ENCODE measurements at places on chromosomes 3 and 15. TPM values are rescaled to one million over a fixed set of nuclear protein-coding genes. Genes with fewer than 3 reads are reported as not detected.

CPN2 gene
- total RNA-seq: 0.10 TPM

CPEB1 gene
- 2.7 TPM for total RNA-seq

ECE2 gene
- not detected for total RNA-seq

ASTE1 gene
- total RNA-seq: 8.9 TPM

MESP1 gene
- 1.6 TPM for total RNA-seq

LRRC15 gene
- 23.6 TPM for total RNA-seq

- no peak for DNase-seq
Measured at GRCh38 chr15:69758291-69758771, 305.7 kb downstream of the RPLP1 start.

- no peak for DNase-seq
Measured at GRCh38 chr15:101046826-101047225, 127.7 kb downstream of the LRRK1 start.

GRCh38 chr3:132352556-132353143 lies 35.4 kb downstream of the ACP3 start:
- peak; percentile 58 for DNase-seq

DNA sequence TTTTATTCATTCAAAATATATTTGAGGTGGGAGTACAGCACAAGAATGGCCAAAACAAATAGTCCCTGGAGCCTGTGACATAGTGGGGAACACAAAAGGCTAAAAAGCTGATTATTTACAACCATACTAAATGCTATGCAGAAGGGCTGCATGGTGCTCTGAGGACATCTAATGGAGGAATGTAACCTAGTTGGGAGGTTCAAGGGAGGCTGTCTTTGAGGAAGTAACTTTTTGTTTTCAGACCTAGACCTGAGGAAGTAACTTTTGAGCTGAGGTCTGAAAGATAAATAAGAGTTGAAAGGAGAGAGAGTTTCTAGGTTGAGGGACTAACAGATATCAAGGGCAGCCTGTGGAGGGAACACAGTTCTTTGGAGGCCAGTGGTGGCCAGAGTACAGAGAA lies 34.8 kb upstream of the RASA2 start:
- peak; percentile 10 for DNase-seq

DNA sequence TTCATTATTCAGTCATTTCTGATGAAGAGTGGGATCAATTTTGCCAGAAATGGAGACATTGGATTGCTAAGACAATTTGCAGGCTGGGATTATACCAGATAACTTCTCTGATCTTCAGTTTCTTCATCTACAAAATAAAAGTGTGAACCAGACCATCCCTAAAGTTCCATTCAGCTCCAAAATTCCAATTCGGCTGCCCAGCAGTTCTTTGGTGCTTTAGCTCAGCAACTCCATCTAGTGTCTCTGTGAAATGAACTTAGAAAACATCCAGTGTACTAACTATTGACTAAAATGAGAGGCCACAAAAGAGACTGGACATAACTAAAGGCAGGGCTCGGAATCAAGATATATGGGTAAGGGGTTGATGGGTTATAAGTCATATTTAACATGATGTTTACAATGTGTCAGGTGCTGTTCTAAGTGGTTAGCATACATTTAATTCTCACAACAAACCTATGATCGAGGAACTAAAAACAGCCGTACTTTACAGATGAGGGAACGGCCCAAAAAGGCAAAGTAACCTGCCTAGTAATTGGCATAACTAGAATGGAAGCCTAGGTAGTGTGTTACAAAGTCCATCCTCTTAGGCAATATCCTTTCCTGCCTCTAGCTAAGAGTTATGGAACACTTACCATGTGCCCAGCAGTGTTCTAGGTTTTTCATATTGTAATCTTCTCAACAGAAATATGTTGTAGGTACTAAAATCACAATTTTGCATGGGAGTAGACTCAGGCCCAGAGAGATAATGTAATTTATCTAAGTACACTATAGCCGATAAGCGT lies 17.0 kb downstream of the THAP10 start:
- DNase-seq: no peak

DNA sequence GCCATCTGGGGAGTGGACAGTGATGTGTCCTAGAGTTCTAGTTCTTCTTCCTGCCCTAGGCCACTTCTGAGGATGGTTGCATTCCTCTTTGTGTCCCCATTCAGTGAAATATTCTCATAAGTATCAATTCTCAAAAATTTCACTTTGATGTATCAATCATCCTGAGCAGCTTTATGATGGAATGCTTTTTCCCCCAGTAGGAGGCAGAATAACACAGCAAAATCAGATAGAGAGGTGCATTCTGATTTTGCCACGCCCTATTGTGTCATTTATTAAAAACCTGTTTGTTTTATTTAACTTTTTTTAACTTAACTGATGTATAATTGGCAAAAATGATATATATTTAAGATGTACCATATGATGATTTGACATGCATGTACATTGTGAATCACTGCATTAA lies 656.0 kb upstream of the GRM7 start:
- no peak for DNase-seq

GRCh38 chr15:78599189-78599588 lies 21.6 kb downstream of the CHRNA3 start:
- no peak for DNase-seq

GRCh38 chr3:193777524-193777923 lies 184.5 kb downstream of the OPA1 start:
- no peak for DNase-seq

GRCh38 chr15:70833861-70834765 lies 19.8 kb downstream of the LARP6 start:
- peak; percentile 29 for DNase-seq

DNA sequence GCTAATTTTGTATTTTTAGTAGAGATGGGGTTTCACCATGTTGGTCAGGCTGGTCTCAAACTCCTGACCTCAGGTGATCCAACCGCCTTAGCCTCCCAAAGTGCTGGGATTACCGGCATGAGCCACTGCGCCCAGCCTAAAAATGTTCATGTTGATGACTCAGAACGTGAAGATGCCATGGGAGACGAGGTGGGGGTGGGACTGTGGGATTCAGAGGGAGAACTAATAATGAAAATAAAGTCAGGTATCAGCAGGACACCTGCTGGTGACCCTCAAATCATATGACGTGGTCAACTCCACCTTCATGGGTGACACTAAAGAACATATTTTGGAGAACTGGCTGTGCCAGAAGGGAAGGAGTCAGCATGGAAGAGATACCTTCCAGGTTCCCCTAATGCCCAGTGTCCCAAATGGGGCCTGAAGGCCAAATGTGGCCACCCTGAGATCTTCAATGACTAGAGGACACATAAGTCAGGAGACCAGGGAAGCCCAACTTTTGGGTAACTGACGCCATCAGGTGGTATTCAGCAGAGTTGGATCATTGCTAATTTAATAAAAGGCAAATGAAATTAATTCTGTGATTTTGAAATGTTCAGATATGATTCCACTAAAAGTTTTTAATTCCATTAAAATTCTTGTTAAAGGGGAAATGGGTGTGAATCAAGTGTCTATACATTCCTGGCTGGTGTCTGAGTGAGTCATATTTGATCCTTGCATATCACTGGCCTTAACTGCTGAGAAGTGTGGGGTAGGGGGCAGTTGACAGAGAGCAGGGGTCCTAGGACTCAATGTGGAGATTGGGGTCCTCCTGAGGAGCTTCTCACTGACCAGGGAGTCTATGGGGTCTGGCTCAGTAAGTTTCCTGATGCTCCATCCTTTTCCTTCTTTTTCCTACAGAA lies 88.6 kb upstream of the GSK3B start:
- DNase-seq: no peak

- no peak for DNase-seq
Measured at GRCh38 chr15:85691350-85692240, 103.1 kb downstream of the KLHL25 start.

- no peak for DNase-seq
Measured at GRCh38 chr3:98612587-98612986, 19.2 kb upstream of the CPOX start.

DNA sequence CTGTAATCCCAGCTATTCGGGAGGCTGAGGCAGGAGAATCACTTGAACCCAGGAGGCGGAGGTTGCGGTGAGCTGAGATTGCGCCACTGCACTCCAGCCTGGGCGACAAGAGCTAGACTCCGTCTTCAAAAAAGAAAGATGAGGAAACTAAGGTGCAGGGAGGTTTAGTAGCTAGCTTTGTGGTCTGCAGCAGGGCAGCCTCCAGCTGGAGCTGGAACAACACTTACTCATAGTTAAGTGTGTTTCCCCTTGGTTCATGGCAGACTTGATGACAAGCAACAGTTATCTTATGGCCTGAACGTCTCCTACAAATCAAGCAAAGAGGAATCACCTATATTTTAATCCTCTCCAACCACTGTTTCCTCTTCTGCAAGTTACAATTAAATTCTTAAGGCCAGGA lies 12.6 kb downstream of the KAT2B start:
- DNase-seq: no peak

DNA sequence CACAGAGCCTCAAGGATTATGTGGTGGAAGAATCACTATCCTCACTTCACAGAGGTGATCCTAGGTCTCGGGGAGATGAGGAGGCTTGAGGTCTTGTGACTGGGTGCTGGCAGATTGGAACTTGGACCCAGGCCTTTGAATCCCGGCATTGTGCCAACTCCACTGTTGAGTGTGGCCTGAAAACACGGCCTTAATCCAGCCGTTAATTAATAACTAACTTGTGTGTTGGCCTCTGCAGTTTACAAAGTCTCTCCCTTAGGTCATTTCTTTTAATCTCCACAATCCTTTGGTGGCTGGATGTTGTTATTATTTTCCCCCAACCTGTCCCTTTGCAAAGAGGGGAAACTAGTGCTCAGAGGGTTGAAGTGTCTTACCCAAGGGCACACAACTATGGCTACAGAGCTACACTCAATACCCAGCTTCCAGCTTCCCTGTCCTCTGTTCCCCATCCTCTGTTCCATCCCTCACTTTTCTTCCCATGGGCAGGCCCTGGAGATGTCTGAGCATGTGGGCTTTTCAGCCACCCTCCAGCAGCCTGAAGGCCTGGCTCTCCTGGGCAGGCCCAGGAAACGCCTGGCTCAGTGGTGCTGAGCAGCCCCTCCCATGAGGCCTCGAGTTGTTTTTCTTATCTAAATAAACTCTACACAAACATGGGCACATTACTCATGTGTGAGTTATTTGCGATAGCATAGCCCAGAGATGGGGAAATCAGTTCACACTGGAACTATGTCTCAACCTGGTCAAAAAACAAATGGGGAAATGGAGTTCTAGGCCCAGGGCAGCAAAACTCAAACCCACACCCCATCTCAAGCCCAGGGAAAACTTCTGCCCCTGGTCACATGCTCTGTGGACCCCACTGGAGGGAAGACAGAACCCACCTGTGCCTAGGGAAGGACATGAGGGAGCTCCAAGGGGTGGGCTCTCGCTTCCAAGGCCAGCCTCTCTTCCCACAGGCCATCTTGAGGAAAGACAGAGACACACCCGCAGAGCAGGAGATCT lies 16.8 kb upstream of the SMAD3 start:
- DNase-seq: no peak

DNA sequence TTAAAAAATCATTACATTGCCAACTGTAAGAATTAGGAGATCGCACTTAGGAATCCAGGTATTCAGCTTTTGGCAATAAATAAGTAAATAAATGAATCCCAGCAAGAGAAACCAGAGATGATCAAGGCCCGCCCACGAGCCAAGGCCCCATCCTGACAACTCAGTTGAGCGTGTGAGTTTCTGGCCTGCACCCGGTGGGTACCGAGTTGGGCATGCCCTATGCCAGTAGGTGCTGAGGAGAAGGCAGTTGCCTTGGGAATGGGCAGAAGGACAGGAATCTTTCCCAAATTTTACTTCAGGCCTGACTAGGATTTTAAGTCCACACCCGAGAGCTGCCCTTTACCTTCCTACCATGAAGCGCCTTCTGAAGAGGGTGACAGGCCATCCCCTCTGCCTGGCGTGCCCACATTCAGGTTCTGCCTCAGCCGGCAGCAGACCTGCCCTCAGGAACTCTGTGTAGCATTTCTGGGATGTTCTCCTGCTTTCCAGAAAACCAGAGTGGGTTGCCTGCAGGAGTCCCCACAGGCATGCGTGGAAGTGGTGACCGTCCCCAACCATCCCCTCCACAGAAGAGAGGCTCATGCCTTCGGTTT lies 99.3 kb upstream of the ALDH1A3 start:
- DNase-seq: no peak

DNA sequence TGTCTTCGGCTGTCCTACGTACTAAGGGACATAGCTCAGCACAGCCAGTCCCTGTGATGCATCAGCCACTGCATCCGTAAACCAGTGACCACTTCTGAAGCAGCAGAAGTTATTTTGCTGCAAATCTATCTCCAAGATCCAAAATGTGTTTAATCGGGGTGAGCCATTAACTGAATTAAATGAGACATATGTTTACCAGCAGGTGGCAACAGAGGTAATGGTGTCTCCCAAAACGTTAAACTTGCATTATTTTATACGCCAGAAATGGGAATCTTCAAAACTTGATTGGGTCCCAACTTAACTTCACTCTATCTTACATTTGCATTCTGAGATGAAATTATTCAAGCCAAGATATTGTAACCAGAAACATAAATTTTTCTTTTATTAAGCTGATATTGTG lies 75.3 kb upstream of the BOC start:
- peak; percentile 54 for DNase-seq

GRCh38 chr15:57923750-57924149 lies 141.8 kb downstream of the ALDH1A2 start:
- DNase-seq: no peak

DNA sequence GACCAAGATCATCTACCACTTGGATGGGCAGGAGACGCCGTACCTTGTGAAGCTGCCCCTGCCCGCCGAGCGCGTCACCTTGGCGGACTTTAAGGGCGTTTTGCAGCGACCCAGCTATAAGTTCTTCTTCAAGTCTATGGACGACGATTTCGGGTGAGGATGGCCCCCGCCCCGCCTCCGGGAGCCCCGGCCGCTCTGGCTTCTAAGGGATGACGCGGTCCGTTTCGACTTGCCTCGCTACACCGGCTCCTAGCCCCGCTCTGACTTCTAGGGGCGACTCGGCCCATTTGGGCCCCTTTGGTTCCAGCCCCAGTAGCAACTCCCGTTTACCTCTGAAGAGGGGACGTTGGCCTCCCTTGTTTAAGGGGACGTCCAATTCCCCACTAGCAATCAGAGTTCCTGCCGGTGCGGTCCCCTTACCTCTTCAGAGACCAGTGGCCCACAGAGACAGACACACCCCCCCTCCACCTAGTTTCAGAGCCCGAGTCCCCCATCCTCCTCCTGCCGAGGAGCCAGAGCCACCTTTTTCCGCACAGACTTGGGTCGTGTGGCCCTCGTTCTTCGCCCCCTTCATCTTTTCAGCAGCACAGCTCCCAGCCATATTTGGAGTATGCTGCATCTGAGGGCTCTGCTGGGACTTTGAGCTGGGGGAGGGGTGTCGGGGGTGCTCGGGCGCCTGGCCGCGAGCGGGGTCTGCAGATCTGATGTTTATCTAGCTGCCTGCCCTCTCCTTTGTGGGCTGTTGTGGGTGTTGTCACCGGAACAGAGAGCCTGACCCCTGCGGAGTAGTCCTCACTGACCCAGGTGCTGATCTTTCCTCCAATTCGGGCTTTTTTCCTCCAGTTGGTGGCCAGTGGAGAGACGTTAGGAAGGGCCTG lies 706 bp downstream of the DVL3 start:
- DNase-seq: peak; percentile 50

- DNase-seq: no peak
Measured at GRCh38 chr15:73403171-73403570, 34.4 kb upstream of the HCN4 start.

GRCh38 chr3:9746330-9746729 lies 3.4 kb upstream of the OGG1 start:
- DNase-seq: no peak

GRCh38 chr15:47644722-47645121 lies 72.6 kb upstream of the SEMA6D start:
- peak; percentile 28 for DNase-seq
